Nucleus accumbens (tissue), 56 donors: ENCODE measurements at places on chromosomes 6 and 20.

DNA sequence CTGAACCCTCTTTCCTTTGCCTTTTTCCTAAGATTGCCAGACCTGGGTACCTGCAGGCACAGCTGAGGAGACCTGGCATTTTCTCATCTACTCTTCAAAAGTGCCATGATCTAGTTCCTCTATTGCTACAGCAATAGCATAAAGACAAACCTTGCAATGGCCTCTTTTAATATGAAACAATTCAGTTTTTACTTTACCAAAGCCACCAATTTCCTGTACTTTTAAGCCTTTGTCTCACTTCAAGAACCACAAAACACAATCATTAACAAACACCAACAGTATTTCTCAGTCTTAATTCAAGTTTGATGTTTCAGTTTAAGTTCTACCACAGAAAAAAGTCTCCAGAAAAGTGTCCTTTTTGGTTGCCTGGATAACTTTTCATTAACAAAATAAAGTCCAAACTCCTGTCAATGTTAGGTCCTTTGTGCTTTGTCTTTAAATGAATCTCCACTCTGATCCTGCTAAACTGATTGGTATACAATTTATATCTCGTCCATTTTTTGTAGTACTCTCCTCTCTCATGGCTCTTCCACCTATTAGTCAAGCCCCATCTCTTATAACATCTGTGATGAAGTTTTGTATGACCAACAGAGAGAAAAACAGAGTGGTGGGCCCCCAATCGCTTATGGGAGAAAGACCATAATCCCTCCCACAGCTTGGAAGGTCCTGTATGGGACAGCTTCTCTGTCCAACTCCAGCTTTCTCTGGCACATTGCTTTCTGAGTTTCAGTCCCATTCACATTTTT is 50.5 kb upstream of the THEMIS start:
- no peak for DNase-seq

- no peak for DNase-seq
Measured at GRCh38 chr6:54291738-54292137, 16.5 kb upstream of the TINAG start.

DNA sequence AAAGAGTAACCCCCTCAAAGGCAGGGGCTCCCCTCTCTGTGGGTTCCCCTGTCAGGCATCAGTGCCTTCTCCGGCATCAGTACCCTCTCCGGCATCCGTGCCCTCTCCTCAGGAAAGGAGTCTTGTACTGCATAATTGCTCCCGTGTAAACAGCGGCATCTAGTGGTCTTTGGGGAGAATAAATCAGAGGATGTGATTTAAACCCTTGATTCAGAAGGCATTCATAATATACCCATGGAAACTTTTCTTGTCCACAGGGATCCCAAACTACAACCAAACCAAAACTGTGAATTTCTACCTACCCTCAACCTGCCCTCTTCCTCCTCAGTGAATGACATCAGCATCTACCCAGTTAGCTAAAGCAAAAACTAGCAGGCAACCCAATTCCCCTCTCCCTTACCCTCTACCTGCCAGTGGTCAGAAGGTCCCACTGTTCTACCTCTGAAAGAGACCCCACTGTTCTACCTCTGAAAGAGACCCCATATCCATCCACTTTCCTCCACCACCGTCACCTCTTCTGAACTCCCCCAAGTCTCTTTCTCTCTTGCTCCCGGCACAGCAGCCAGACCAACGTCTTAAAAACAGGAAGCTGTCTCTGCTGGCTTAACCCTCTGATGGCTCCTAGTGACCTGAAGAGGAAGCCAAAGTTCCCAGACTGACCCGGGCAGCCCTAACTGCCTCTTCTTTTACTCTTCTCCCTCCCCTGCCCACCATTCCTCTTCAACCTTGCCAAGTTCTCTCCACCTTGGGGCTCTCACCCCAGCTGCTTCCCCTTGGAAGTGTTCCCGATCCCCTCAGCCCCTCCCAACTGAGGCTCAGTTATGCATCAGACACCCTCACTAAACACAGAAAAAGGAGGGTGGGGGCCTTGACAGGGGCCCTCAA is 27.2 kb downstream of the UBE2V1 start:
- DNase-seq: peak; percentile 35

DNA sequence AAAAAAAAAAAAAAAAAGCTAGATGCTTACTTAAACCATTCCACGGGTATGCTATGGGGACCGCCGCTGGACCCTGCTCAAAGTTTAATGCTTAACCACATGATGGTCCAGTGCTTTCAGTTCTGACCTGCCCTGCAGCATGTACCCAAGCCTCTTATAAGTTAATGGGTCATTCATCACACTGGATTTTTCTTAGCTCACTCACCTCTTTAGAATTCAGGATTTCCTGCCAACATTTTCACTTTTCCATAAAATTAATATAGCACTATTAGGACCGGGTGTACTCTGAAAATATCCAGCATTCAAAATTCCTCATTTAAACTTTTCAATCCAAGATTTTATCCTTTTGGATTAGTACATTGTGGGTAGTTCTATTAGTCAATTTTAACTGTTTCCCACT is 140.8 kb downstream of the ALDH8A1 start:
- no peak for DNase-seq

- no peak for DNase-seq
Measured at GRCh38 chr6:90304308-90304707, 7.7 kb upstream of the BACH2 start.
